A549 treated with dexamethasone at 1 μM for 4 hours (cell line): ENCODE measurements at places on chromosomes 1 and 21. TPM values are rescaled to one million over a fixed set of nuclear protein-coding genes. Genes with fewer than 3 reads are reported as not detected.

The MPL gene
- total RNA-seq, result 0.15 to 0.25 TPM (median 0.16 TPM) in 3 of 5 replicates, not detected in the others

The TBX19 gene
- 0.51 to 0.71 TPM (median 0.67 TPM) in 5 replicates for total RNA-seq

The TRABD2B gene
- 3.8 to 4.8 TPM (median 4.7 TPM) in 5 replicates for total RNA-seq

The OR2AK2 gene
- not detected in 5 replicates for total RNA-seq

The C1orf87 gene
- not detected in 5 replicates for total RNA-seq

The RGS5 gene
- 0.93 to 2.0 TPM (median 1.5 TPM) in 5 replicates for total RNA-seq

The FCGR1A gene
- not detected in 5 replicates for total RNA-seq

The SPRR1B gene
- total RNA-seq, result not detected in 5 replicates

The USP1 gene
- total RNA-seq, result 20.7 to 26.0 TPM (median 22.2 TPM) in 5 replicates

The TNFRSF4 gene
- total RNA-seq, result 0.06 to 0.15 TPM (median 0.10 TPM) in 4 of 5 replicates, not detected in the other

The AHCYL1 gene
- total RNA-seq, result 41.7 to 64.0 TPM (median 56.3 TPM) in 5 replicates

The DYNLT5 gene
- total RNA-seq, result not detected in 5 replicates

The CD247 gene
- total RNA-seq, result 0.54 to 0.87 TPM (median 0.61 TPM) in 5 replicates

The LEPR gene
- total RNA-seq, result 2.0 to 3.9 TPM (median 3.1 TPM) in 5 replicates

The CD160 gene
- total RNA-seq, result not detected in 5 replicates

The ATP1A4 gene
- not detected in 5 replicates for total RNA-seq

The KRTAP13-4 gene
- not detected in 5 replicates for total RNA-seq

The KCNA3 gene
- not detected in 5 replicates for total RNA-seq

The SLC35F3 gene
- total RNA-seq, result 3.6 to 5.2 TPM (median 4.9 TPM) in 5 replicates

The SPATA6 gene
- 1.1 to 2.5 TPM (median 2.1 TPM) in 5 replicates for total RNA-seq

The PYHIN1 gene
- not detected in 5 replicates for total RNA-seq

The SPATA21 gene
- 0.04 to 0.12 TPM (median 0.04 TPM) in 3 of 5 replicates, not detected in the others for total RNA-seq

The HSD11B1 gene
- total RNA-seq, result 0.26 to 0.62 TPM (median 0.45 TPM) in 5 replicates

The DHCR24 gene
- 40.5 to 52.7 TPM (median 50.1 TPM) in 5 replicates for total RNA-seq

The THEMIS2 gene
- 0.49 to 0.98 TPM (median 0.72 TPM) in 5 replicates for total RNA-seq

The RGS13 gene
- not detected in 5 replicates for total RNA-seq

The KCNJ9 gene
- not detected in 5 replicates for total RNA-seq

The C1orf122 gene
- total RNA-seq, result 35.9 to 53.8 TPM (median 48.8 TPM) in 5 replicates

The CFHR3 gene
- total RNA-seq, result 0.06 to 0.21 TPM (median 0.12 TPM) in 4 of 5 replicates, not detected in the other

The CCDC17 gene
- total RNA-seq, result 0.18 to 0.57 TPM (median 0.19 TPM) in 5 replicates

The HRNR gene
- not detected in 5 replicates for total RNA-seq

The UBE2U gene
- total RNA-seq, result not detected in 5 replicates
